PC-3 (cell line): ENCODE measurements at places on chromosomes 16 and 17. TPM values are rescaled to one million over a fixed set of nuclear protein-coding genes. Genes with fewer than 3 reads are reported as not detected.

GRCh38 chr17:73546770-73547536 is 97.3 kb downstream of the SDK2 start:
- no peak overlapping the region for H3K27ac ChIP-seq
- H3K4me1 ChIP-seq: no peaks in the 10 kb centered on the region
- peaks cover 99% of the 10 kb centered on the region for H3K27me3 ChIP-seq
- H3K4me3 ChIP-seq: no peak overlapping the region
- DNase-seq: peak; percentile 31

DNA sequence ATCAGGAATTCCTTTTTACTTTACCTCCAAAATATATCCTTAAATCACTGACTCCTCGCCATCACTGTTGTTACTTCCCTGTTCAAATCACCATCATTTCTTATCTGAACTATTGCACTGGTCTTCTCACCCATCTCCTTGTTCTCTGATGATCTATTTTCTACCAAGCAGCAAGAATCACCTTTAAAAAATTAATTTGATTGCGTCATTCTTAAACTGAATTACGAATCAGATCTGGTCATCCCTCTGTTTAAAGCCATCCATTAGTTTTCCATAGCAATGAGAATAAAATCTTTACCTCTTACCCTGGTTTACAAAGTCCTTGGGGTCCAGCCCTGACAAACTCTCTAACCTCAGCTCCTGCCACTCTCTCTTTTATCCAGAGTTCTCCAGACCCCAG is 14.6 kb downstream of the PCTP start:
- no peak overlapping the region for H3K27ac ChIP-seq
- no peak overlapping the region for H3K4me3 ChIP-seq
- H3K4me1 ChIP-seq: peaks cover 15% of the 10 kb centered on the region
- peaks cover 7% of the 10 kb centered on the region; the same call in 1 of the 2 replicates for H3K36me3 ChIP-seq
- no peak for DNase-seq
- H3K27me3 ChIP-seq: no peaks in the 10 kb centered on the region

- H3K27ac ChIP-seq: no peak overlapping the region
- H3K4me1 ChIP-seq: peaks cover 9% of the 10 kb centered on the region; the same call in 1 of the 2 replicates
- no peaks in the 10 kb centered on the region for H3K36me3 ChIP-seq
- H3K27me3 ChIP-seq: no peaks in the 10 kb centered on the region
- DNase-seq: peak; percentile 74
- no peak overlapping the region for H3K4me3 ChIP-seq
Observed at GRCh38 chr16:58264961-58265479, 29.8 kb downstream of the PRSS54 start.

DNA sequence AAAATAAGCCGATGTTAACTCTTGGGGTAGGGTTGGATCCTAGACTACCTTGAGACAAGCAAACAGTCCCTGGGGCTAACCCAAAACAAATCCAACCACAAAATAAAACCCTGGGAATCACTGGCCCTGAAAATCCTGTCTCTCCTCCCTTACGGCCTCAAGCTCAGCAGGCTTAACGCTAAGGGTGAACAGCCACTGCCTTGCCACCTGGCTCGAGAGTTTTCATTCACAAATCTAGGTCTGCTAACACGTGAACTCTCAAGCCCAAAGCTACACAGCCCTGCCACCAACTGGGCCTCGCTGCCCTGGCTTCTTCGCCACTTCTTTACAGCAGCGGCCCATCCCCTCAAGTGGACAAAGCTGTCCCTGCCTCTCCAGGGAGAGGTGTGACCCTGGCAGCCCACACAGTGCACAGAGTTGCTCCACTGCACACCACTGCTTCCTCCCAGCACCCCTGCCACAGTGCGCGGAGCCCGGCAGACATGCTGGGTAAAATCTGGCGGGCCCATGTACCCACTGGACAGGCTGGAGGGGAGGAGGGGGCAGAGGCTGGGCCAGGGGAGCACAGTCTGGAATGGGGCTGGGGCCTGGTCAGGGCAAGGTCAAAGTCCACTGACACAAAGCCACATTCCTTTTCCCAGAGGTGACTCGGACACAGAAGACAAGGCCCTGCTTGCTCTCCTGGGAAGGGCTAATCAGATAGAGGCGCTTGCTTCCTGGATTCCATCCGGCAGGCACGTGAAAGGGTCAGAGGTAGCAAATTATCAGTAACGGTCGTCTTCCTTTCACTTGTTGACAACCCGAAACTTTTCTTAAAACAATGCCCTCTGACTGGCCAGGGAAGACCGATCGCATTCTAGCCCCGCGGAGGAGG is 996 bp downstream of the PCYT2 start:
- H3K4me3 ChIP-seq: peak overlapping the region; percentile 85
- no peak for DNase-seq
- H3K36me3 ChIP-seq: peaks cover 24% of the 10 kb centered on the region; the same call in 1 of the 2 replicates
- no peak overlapping the region for H3K27ac ChIP-seq

GRCh38 chr16:19844945-19845641 is 39.6 kb downstream of the GPRC5B start:
- H3K27ac ChIP-seq: peak overlapping the region; percentile 50
- DNase-seq: peak; percentile 53
- H3K36me3 ChIP-seq: no peaks in the 10 kb centered on the region

- no peak overlapping the region for H3K4me3 ChIP-seq
- H3K27ac ChIP-seq: no peak overlapping the region
- H3K4me1 ChIP-seq: no peaks in the 10 kb centered on the region
- H3K36me3 ChIP-seq: no peaks in the 10 kb centered on the region
Observed at GRCh38 chr17:79939755-79940458, 95.8 kb downstream of the TBC1D16 start.

GRCh38 chr17:2700491-2701141 is 10.9 kb downstream of the CLUH start:
- H3K4me1 ChIP-seq: no peaks in the 10 kb centered on the region
- no peaks in the 10 kb centered on the region for H3K27me3 ChIP-seq
- H3K27ac ChIP-seq: no peak overlapping the region
- DNase-seq: no peak
- H3K36me3 ChIP-seq: peaks cover 7% of the 10 kb centered on the region; the same call in 1 of the 2 replicates

Gene TP53TG3E
- total RNA-seq: not detected in 2 replicates

Gene TAC4
- not detected in 2 replicates for total RNA-seq

Gene SDR42E2
- not detected in 2 replicates for total RNA-seq

Gene CYLD
- 8.5 and 8.6 TPM in 2 replicates for total RNA-seq

Gene RECQL5
- 54.2 and 97.7 TPM in 2 replicates for total RNA-seq

Gene RGS9
- total RNA-seq: 2.7 and 3.4 TPM in 2 replicates
